ENCODE measurements at places on chromosomes 11 and 22.

DNA sequence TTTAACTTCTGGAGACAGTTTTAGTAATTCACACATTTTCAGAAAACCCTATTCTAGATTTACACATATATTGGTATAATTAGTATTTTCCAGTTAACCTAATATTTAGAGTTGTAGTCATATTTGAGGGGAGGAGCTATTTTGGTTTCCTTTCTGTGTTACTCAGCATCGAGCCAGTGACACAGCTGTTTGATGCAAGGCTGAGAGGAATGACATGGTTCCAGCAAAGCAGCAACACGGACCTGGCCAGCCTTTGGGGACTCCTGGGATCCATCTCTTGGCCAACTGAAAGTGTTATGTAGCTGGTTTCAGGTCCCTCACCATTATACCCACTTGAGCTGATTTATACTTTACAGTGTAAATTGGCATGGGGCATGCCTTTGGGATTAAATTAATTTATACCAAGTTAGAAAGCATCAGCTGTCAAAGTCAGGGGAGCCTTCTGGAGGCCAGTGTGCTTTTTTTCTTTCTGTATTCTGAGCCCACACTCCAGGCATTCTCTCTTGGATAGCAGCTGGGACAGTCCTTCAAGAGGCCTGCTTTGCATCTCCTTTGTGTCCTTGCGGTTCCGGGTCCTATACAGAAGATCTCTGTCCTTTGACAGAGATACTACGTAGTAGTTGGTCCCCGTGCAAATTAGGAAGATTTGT lies 91.3 kb upstream of the SLC25A18 start:
- no peak for DNase-seq

- DNase-seq: no peak
These were observed 46.8 kb downstream of the PGR start for GRCh38 chr11:101082813-101083212.

- no peak for DNase-seq
These were observed 1.1 kb upstream of the TRIM22 start for GRCh38 chr11:5688482-5688881.

DNA sequence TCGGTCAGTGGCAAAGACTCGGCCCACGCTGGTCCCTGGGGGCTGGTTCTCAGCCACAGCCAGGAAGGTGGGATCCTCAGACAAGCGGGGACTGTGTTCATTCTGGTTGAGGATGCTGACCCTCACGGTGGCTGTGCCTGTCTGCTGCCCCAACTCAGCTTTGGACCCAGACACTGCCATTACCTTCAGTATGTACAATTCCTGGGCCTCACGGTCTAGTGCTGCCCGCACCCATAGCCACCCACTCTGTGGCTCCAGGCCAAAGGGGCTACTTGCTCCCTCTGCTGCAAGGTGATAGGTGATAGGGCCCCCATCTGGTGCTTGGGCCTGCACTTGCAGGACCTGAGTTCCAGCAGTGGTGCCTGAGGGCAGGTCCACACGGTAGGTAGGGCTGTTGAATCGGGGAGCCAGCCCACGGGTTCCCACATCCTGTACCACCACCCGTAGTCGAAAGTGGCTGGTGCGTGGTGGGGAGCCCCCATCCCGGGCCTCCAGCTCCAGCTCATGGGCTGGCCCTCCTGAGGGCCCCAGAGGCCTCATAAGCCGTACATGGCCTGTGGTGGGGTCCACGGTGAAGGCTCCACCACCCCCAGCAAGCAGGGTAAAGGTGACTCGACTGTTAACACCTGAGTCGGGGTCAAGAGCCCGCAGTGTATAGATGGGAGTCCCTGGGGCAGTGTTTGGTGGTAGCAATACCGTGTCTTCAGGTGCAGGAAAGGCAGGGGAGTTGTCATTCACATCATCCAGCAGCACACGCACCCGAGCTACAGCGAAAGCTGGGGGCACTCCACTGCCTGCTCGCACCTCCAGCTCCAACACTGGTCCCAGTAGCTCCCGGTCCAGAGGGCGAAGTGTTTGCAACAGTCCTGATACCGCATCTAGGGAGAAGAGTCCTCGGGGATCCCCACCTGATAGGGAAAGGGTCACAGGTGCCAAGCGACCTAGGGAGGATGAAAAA lies 13.2 kb upstream of the TPP1 start:
- DNase-seq: no peak

DNA sequence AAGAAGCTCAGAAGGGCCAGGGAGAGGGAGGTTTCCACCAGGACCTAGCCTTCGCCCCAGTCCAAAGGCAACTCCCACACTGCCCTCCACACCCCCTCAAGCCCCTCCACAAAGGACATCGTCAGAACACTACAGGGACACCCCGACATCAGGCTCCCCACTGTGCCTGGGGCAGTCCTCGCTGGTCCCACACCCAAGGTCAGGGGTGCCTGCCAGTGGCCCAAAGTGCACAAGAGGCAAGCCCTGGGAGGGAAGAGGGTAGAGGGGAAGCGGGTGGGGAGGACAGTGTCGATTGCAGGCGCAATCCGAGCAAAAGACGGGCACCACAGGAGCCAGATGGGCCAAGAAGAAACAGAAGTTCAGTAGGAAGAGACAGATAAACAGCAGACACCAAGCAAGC lies 35.6 kb upstream of the JAM3 start:
- no peak for DNase-seq

- no peak for DNase-seq
These were observed 144.7 kb downstream of the TTC17 start for GRCh38 chr11:43503417-43503816.

DNA sequence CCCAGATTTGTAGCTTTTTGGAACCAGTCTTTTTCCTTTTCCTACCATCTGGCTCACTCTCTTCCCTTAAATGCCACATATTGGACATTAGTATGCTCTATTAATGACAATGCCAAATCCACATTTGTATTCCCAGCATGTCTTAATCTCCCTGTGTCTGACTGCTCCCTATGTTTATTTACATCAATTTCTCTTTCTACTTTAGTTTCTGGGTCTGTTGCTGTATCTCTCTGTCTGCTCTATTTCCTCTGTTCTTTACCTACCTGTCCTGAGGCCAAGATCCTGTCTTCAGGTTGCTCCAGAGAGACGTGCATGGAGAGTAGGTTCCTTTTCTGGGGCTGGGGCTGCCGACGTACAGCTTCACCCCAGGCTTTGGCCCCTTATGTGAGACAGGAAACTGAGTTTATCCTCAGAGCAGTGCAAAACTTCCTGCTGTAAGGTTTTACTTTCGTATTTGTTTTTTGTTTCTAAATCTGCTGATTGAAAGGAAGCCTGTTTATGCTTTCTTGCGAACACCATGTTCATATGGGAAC lies 25.6 kb downstream of the OR2AG2 start:
- DNase-seq: no peak

- DNase-seq: no peak
These were observed 29.2 kb downstream of the USP35 start for GRCh38 chr11:78217650-78218541.

DNA sequence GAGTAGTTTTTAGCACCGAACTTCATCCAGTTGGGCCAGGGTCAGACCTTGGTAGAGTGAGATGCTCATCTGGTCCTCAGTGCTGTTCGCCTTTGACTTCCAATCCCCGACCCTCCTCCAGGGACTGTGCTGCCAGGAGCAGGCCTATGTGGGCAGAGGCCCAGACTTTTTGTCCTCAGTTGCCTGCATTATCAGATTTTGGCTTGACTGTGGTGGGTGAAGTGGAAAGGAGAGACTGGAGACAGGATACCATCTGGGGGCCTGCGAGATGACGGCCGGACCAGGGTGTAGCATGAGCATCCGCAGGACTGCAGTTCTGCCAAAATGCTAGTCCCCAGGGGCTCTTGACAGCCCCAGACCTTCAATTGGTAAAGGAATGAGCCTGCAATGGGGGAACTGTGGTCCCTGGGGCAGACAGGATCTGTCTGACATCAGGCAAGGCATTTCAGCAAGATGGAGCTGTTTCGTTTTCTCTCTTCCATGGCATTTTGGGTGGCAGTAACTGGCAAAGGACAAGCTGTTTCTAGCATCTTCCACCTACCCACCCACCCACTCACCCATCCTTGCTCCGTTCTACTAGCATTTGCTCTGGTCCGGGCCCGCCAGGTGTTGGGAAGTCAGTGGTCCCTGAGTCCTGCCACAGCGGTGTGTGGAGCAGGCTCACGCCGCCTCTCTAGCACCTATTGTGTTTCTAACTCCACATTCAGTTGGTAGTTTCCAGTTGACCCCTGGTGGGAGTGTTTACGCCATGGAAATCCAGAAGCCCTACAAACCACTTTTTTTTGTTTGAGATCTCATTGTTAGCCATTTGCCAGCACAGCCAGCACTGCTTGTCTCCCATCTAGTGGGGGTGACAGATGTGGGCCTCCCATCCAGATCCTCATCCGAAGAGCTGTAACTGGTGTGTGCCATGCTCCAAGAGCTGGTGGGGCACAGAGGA lies 53.5 kb downstream of the OTOG start:
- DNase-seq: no peak

- no peak for DNase-seq
These were observed 41.8 kb upstream of the SCN3B start for GRCh38 chr11:123696183-123696582.

DNA sequence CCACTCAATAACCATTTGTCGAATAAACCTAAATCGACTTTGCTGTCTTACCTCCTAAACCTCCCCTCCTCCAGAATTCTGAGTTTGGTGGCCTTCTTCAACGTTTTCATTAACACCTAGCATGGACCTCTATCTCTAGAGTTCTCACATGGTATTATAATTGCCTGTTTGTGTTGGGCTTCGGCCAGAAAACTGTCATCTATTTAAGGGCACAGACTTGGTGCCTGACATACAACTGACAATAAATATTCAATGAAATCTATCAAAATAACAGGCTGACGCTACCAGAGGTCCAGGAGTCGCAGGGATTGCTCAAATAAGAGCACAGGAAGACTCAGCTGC lies 687 bp downstream of the ALKBH8 start:
- DNase-seq: no peak

DNA sequence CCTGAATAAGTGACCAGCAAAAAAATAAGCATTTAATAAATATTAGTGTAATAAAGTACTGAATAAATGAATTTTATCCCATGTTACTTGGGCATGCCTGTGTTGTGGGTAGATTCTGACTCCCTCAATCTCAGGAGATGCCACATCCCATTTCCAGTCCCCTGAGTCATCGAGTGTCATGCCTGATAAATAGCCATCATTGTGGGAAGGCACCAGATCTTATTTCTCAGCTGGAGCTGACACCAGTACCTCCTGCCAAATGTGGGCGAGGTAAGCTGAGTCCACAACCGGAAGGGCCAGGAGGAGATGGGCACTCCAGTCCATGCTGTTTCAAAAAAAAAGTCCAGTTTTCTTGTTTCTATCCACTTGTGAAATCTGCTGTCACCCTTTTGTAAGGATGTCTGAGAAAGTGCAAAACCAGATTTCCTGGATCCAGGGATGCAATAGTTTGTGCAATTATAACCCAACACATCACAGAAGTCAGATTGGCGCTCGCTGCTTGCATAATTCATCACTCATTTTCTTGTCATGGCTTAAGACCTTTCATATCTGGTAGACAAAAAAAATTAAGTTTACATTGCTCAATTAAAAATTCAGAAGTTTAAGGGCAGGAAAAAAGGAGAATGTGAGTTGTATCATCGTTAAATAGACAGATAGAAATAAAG lies 311.6 kb downstream of the MIAT start:
- no peak for DNase-seq

DNA sequence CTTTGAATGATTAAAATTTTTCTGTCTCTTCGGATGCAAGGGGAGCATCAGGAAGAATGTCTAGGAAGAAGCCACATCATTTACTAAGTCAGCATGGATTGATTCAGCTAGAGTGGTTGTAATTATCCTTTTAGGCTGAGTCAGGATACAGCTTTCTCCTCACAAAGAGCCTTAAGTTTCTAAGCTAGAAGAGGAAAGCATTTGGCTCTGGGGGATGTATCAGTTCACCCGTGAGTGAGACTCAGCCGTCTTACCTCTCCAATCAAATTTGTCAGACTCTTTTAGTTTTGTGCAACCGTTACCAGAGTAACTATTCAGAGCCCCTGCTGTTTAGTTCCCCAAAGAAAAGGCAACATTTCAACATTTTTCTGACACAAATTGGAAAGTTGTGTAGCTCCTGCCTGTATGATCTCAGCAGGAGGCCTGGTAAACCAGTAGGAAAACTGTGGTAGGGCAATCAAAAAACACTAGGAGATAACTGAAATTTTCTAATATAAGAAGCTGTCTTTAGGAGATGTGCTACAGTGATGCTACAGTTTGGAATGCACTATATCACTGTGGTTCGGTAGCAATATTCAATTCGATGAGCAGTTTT lies 432.4 kb upstream of the LUZP2 start:
- no peak for DNase-seq

DNA sequence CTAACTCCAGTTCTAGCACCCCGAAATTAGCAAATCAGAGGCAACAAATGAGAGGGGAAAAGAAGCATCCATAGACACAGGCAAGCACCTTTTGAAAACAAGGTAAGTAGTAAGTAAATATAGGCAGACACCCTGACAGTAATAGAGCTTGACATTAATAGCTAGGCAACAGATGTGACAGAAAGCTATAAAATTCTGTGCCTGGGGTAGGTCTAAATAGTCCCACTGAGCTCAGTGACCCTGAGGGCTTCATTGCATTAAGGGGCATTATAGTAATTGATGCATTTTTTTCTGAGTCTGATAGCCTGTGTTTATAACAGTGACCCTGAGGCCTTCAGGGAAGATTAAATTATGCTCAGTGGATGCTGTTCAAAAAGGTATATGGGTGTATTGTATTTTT lies 197.1 kb downstream of the HIPK3 start:
- DNase-seq: no peak

- DNase-seq: no peak
These were observed 3.3 kb downstream of the RTN4R start for GRCh38 chr22:20264614-20265452.

DNA sequence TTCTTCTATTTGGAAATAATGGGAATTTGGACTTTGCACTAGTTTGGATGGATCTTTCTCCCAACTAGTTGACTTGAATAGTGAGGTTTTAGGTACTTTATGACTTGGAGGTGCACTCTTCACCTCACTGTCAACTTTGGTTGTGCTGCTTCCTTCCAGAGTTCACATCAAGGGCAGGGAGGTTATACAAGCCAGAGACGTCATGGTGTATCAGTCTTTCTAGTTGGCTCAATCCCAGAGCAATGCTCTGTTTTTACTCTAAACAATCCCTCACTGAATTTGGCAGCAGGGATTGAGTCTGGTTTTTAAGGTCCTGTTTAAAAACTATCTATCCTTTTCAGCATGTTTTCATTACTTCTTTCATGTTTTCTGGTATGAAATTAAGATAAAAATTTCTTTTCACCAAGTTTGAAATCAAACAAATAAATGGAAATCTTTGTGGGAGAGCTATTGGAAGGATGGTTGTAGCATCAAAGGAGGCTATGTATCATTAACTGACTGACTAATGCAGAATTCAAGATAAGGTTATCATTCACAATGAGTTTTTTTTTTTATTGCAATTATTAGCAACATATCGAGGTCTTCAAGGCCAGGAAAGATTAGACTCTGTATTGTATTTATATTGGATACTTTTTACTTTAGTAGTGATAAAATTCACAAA lies 28.0 kb upstream of the ZBED5 start:
- DNase-seq: no peak
